ENCODE measurements at places on chromosomes 3 and 15.
A peak's percentile ranks its signal among the peaks of the same experiment; 100 is the strongest.

GRCh38 chr3:163315786-163316185, 1762.5 kb downstream of the SI start:
- no peak for DNase-seq

DNA sequence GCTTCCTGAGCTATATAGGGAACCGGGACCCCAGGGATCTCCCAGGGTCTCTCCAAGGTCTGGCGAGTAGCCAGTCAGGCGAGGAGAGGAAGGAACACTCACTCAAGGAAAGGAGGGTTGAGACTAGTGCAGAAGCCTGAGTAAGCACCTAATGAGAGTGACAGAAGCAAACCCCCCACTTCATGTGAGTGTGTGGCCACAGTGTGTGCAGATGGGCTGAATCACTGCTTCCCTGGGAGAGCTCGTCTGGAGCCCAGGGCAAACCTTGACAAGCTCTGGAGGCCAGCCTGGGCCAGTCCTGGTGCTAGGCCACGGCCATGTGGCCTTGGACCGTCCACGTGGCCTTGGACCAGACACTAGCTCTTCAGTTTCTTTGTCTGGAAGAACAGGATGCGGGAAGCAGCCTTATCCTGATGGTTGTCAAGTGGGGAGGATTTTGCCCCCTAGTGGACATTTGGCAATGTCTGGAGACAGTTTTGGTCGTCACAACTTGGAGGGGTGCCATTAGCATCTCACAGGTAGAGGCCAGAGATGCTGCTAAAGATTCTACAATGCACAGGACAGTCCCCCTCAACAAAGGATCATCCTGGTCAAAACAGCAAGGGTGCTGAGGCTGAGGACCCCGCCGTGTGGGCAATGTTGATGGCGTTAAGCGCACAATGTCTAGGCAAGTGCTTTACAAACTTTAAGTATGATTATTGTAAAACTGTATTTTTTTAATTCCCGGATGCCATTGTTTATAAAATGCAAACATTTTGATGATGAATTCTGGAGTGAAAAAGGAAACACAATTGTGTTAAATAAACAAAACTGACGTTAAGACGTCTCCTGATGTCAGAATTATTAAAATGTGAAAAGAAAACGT, 34.8 kb upstream of the CTSH start:
- DNase-seq, result no peak

GRCh38 chr3:71241981-71242560, 341.5 kb downstream of the FOXP1 start:
- no peak for DNase-seq

- no peak for DNase-seq
Measured at GRCh38 chr3:4467522-4467867, 426 bp upstream of the SUMF1 start.

- DNase-seq, result no peak
Measured at GRCh38 chr3:73437828-73438227, 186.9 kb downstream of the PDZRN3 start.

DNA sequence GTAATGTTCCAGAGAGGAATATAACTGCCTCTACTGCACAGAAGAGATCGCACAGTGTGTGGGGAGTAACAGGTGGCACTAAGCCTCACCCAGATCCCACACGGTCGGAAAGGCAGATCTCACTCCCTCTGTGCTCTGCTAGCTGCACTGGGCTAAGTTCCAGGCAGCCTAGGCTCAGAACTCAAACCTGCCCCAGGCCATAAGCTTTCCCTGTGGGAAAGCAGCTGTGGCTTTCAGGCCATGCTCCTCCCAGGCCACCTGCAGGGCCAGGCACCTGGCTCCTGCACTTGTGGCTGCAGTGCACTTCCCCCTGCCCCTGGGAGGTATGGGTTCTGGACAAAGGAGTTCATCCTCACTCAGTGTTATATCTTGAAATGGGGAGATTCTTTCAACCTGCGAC, 27.5 kb downstream of the PCCB start:
- DNase-seq, result no peak

DNA sequence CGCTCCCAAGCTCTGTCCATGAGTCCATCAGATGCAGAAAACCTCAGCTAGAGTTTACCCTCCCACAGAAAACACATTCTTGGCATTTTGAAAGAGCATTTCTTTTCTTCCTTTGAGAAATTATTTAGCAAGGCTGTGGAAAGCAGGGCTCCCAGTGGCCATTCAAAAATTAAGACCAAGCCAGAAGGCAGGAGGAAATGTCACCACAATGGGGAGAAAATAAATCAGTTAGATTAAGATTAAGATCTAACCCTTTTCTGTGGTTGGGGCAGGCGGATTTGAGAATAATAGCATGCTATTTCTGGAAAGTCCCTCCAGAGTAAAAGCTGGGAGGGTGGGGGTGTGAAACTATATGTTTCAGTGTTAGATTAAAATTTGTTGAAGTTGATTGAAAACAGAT, 20.2 kb downstream of the LRIG1 start:
- DNase-seq, result no peak

- DNase-seq, result no peak
Measured at GRCh38 chr3:23644676-23645075, 161.1 kb upstream of the UBE2E1 start.

- DNase-seq, result no peak
Measured at GRCh38 chr3:154783521-154783931, 296.6 kb upstream of the MME start.

GRCh38 chr3:43330981-43331380, 44.6 kb downstream of the SNRK start:
- DNase-seq, result no peak

GRCh38 chr3:28726840-28727239, 378.2 kb upstream of the AZI2 start:
- no peak for DNase-seq

- DNase-seq, result no peak
Measured at GRCh38 chr15:67543348-67543718, 830 bp downstream of the MAP2K5 start.

- no peak for DNase-seq
Measured at GRCh38 chr15:45443645-45444044, 65.3 kb upstream of the GATM start.

- DNase-seq, result no peak
Measured at GRCh38 chr15:88812133-88812532, 8.9 kb downstream of the ACAN start.

- DNase-seq, result no peak
Measured at GRCh38 chr3:67654844-67655177, 399 bp upstream of the SUCLG2 start.

DNA sequence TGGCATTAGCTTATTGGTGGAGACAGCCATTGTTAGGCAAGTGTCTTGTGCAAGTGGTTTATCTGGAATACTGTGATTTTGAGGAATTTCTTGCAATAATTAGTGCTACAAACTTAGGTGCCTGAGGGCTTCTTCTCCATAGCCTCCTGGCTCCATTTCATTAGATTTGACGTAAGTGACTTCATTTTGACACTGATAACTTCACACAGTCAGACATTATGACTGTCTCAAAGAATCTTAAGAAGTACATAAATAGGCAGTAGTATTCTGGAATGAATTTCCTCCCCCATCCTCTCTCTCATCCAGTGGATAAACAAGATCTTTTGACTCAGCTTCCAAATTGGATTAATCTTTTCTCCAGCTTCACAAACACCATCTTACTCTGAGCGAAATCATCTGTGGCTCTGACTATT, 19.0 kb downstream of the ARL14 start:
- no peak for DNase-seq

GRCh38 chr15:87031540-87032230, 952.0 kb downstream of the AGBL1 start:
- DNase-seq, result no peak

DNA sequence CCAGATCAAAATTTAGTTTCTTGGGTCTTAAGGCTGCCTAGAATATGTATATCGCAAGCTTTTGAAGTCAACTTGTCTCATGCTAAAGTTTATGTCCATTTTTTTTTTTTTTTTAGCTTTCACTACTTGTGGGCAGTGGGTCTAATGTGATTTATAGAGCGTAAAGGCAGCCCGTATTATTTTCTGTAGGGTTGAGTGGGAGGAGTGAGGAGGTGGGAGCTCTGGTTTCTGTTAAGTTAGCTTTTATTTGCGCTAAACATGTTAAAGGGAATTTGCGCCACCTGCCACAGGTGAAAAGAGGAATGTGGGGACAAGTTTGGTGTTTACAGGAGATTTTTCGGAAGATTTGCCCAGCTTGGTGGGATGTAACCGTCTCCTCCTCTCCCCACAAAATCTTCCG, 234.2 kb downstream of the IL20RB start:
- no peak for DNase-seq

- no peak for DNase-seq
Measured at GRCh38 chr15:92142242-92143232, 251.1 kb upstream of the ST8SIA2 start.

GRCh38 chr3:175020101-175020500, 161.0 kb downstream of the NAALADL2 start:
- DNase-seq, result no peak

GRCh38 chr15:99333413-99333812, 82.1 kb downstream of the LRRC28 start:
- DNase-seq, result no peak

- DNase-seq, result no peak
Measured at GRCh38 chr3:158260392-158260791, 150.5 kb downstream of the RSRC1 start.

- no peak for DNase-seq
Measured at GRCh38 chr15:81491414-81492096, 117.5 kb upstream of the TMC3 start.

DNA sequence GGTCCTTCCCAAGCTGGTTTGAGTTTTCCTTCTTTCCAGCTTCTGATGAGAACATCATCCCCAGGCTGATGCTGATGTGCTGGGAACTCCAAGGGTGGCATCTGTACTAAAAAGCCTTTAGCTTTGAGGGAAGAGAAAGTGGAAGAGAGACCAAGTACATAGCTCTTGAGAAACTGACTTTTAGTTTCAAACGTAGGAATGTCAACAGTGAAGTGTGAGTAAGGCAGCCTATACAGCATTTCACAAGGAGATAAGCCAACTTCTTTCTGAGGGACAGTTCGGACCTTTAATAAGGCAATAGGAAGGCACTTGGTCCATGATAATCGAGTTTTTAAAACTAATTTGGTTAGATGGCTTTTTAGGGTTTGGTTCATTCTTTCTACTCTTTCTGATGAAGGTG, 53.7 kb downstream of the DLG1 start:
- DNase-seq, result no peak

DNA sequence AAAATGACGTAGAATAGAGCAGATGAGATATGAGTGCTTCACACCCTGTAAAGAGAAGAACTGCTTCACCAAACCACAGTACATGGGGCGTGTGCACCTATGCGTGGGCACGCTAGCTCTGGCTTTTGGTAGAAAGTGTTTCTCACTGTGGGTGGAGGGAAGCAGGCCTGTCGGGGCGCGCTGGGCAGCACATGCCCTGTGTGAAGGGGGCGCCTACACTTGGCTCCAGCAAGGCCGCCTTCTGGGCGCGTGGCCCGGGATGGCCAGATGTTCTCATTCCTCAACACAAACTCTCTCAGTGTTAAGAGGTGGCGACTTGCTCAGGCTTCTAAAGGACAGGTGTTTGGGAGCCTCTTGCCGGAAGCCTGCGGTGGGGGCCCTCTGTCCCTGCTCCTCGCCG, 90.0 kb downstream of the FBLN2 start:
- no peak for DNase-seq

DNA sequence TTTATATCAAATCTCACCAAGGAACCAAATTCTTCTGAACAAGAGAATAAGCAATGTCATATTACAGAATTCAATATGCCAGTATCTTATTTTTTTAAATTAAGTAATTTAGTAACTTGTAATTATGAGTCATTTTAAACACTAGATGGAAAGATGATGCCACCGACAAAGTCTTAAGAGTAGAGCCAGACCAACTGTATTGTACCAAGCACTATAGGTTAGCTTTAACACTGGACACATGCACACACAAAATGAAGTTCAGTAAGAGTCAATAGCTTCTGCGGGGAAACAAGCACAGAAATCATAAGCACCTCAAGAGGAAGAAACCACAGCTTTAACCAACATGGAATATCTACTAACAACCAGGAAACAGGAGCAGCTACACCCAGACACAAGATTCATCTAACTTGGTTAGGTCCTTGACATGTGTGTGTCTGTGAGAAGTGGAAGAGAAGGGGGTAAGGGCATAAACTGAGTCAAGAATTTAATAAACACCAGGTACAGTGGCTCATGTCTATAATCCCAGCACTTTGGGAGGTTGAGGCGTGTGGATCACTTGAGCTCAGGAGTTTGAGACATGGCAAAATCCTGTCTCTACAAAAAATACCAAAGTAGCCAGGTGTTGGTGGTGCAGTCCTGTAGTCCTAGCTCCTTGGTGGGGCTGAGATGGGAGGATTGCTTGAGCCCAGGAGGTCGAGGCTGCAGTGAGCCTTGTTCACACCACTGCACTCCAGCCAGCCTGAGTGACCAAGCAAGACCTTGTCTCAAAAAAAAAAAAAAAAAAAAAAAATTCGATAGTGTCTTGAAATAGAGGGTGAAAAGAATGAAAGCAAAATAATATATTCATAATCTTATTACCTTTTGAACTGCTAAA, 28.9 kb downstream of the DENND4A start:
- DNase-seq, result no peak

GRCh38 chr15:65081758-65082157, 5.2 kb downstream of the KBTBD13 start:
- DNase-seq, result peak; percentile 9

DNA sequence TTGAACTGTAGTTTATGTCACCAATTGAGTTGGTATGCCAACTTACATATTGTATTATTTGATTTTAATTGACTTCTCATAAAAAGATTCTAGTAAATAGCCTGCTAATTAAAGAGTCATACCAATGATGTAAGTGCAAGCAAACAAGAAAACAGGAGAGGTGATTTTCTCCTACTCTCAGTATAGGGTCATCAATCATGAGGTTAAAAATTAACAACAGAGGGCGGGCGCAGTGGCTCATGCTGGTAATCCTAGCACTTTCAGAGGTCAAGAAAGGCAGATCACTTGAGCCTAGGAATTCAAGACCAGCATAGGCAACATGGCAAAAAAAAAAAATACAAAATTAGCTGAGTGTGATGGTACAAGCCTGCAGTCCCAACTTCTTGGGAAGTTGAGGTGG, 108.7 kb downstream of the MYO9A start:
- DNase-seq, result no peak

- no peak for DNase-seq
Measured at GRCh38 chr3:23580096-23580713, 225.6 kb upstream of the UBE2E1 start.

DNA sequence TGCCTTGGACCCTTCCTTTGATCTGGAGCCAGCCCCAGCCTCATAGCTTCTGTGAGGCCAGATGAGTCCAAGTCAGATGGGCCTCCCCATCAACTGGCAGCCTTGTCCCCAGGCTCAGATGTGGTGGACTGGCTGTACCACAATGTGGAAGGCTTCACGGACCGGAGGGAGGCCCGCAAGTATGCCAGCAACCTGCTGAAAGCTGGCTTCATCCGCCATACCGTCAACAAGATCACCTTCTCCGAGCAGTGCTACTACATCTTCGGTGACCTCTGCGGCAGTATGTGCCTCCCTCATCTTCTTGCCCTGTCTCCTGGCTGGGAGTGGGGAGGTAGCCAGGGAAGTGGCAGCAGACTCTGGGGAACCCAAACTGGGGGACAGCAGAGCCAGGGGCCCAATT, 6.9 kb upstream of the AP2M1 start:
- no peak for DNase-seq

DNA sequence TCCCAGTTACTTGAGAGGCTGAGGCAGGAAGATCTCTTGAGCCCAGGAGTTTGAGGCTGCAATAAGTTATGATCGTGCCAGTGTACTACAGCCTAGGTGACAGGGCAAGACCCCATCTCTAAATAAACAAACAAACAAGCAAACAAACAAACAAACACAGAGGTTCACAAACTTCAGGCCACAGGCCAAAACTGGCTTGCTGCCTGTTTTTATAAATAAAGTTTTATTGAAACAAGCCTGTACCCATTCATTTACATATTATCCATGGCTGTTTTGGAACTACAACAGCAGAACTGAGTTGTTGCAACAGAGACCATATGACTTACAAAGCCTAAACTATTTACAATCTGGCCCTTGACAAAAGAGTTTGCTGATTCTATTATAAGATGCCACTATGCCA, 6.5 kb downstream of the DYNC1LI1 start:
- no peak for DNase-seq

All from activated gamma-delta T cell treated with anti-CD3 and anti-CD28 coated beads, Interleukin-2, amount 50 U/mL, for 16 hours (primary cell).